HT-29 (cell line): ENCODE measurements at places on chromosomes 2 and 18. TPM values are rescaled to one million over a fixed set of nuclear protein-coding genes. Genes with fewer than 3 reads are reported as not detected.

Gene WNT6
- not detected in 2 replicates for total RNA-seq

Gene HK2
- 12.7 and 23.7 TPM in 2 replicates for total RNA-seq

Gene IL1A
- total RNA-seq: not detected in 2 replicates

- DNase-seq: no peak
These were observed 51.5 kb upstream of the RNU4ATAC start for GRCh38 chr2:121478996-121479745.

- no peak for DNase-seq
These were observed 31.0 kb downstream of the CELF4 start for GRCh38 chr18:37534627-37535026.

DNA sequence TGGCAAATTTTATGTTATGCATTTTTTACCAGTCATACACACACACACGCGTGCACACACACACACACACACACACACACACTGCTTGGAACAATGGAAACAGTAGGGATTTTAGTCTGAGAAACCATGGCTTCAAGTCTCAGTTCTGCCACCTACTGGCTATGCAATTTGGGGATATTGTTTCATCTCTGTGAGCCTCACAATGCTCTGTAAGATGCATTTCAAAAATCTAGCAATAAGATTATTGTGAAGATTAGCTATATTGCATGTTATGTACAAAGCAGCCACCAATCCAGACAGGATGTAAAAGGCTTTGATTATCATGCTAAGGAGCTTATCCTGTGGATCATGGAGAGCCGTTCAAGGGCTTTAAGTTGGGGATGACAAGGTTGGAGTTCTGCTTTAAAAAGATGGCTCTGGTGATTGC is 401.4 kb downstream of the NBAS start:
- peak; percentile 66 for DNase-seq

DNA sequence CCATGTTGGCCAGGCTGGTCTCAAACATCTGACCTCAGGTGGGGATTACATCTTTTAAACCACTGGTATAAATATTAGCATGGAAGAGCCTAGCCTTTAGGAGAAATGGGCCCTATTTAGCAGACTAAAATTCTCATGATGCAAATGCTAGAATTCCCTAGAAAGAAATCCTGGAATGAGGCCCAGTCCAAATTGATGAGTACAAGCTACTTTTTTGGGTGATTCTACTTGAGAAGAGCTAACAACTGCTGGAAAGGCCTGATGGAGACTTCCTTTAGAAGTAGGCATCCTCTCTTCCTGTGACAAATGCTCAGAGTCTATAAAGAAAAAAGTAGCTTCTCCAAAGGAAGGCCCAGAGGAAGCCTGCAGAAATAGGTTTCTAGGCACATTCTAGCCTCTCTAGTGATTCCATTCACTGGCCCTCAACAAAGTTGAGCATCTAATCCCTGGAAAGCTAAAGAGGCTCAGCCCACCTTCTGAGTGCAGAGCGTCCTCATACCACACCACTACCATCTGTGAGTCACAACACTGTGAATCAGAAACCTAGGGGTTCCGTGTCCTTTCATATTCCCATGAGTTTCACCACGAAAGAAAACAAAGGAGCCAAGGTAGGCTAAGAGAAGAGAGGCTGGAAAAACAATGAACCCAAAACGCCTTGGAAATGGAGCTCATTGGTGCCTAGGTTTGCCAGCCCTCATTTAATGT is 183.1 kb downstream of the C1D start:
- DNase-seq: no peak

DNA sequence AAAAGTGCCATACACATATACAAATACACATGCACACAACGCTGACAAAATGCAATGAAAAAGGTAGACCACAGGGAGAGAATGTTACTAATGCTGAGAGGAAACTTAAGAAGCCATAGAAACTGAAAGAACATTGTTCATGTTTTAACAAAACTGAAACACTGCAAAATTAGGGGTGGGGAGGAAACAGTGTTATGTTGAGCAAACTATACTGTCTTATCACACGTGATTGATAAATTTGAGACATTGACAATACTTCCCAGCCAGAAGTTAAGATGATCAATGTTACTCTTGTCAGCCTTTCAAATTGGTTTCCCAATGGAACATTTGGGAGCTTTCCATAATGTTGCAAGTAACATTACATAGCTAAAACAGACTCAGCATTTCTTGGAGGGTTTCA is 165.5 kb downstream of the L3MBTL4 start:
- DNase-seq: no peak

GRCh38 chr2:234931371-234931770 is 20.4 kb upstream of the SH3BP4 start:
- no peak for DNase-seq

GRCh38 chr2:134225173-134225572 is 28.7 kb upstream of the MGAT5 start:
- no peak for DNase-seq

DNA sequence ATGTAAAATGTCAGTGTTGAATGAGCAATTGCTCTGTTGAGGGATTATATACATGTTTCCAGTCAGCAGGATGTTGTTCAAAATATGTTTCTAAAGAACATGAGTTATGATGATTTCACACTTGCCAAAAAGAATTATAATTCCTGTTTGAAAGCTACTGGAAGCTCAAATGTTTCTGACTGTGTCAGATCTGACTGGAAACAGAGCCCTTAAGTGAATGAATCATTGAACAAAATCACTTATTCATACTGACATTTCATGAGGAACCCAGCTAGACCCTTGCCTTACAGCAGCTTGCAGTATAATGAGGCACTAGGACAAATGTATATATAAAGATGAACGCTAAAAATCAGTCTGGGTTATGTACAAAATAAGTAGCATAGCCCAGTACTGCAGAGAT is 35.4 kb upstream of the ITGAV start:
- DNase-seq: no peak

DNA sequence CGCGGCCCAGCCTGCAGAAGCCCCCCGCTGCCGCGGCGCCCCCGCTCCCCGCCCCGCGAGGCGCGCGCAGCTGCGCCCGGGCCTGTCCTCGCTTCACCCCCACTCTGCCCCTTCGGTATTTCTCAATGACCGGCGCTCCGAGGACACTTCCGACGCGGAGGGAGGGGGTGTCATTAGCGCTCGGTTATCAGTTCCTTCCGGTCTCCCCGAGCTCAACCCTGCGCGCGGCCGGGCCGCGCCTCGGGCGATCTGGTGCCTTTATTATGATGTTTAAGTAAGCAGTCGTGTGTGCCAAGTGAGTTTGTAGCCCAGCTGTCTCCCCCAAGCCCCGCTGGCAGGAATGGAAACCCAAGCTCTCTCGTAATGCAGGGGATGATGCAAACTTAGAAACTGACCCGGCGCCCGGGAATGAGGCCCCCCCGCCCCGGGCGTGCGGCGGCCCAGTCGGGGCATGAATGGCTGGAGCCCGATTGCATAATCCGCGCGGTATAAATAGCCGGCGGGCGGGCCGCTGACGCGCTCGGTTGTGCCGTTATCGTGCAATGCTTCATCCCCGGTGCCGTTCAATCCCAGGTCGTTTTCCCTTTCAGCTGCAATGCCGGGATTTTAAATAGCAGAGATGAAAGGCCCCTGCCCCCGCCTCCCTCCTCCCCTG is 3.9 kb upstream of the SPRED2 start:
- peak; percentile 86 for DNase-seq
